ENCODE measurements at places on chromosomes 13 and 19.

DNA sequence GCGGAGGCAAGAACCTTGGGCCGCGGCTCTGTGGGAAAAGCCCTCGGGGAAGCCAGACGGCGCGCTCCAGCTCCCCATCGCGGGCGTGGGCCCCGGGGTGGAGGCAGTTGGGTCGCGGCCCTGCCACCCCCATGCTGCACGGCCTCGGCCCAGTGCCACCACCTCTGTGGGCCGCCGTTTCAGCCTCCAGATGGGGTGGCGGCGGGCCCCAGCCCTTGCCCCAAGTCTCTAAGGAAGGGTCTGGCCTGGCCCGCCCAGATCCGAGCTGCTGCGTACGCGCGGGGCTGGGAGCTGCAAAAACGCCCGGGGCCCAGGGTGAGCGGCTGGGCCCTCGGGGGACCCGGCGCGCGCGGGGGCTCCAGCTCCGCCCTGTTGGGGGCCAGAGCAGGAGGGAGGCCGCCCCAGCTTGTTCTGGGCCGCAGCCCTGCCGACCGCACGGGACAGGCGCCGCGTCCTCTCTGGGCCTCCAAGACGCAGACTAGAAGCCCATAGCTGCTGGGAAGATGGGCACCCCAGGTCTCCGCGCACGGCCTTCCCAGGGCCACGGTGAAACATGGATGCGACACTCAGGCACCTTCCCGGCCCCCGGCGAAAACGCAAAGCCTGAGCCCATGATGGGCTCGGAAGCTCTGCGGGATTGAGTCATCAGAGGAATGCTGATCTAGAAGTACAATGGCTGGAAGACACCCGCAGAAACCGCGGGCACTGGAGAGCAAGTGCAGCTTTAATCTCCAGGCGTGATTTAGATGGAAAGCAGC, 110.1 kb downstream of the KCTD15 start:
- no peak for DNase-seq

- no peak for DNase-seq
Measured at GRCh38 chr19:17180997-17181702, 34.0 kb upstream of the USE1 start.

DNA sequence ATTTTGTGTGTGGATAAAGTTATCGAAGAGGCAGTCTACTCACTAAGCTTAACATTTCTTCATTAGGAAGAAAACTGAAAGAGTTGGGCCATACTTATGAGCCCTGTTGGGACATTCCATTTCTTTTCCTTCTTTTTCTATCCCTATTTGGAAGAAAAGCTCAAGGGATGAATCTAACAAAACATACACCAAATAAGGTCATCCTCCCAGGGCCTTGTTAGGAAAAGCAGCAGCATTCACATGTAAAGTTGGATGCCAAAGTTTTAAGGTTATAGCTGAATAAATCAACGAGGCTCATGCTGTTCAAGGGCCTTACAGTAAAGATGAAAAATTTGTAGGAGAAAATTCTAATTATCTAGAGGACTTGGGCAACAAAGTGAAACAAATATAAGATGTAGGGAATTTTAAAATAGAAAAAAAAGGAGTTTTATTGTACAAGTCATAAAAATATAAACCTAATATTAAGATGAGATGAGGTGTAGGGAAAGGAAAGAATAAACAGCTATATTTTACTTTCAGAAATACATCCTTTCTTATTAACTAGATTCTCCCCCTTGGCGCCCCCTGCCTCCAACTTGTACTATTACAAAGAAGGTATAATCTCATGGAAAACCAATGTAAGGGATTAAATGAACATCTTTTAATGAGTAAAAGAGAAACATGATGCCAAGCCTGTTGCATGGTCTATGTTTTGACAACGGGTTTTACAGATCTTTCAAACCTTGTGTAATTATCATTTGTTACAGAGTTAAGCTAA, 160.4 kb downstream of the PCDH20 start:
- no peak for DNase-seq

GRCh38 chr13:92500192-92500591, 726.4 kb upstream of the GPC6 start:
- no peak for DNase-seq

GRCh38 chr19:23261496-23262020, 11.4 kb upstream of the ZNF724 start:
- no peak for DNase-seq

GRCh38 chr13:45823583-45823982, 28.0 kb downstream of the SIAH3 start:
- DNase-seq = no peak

DNA sequence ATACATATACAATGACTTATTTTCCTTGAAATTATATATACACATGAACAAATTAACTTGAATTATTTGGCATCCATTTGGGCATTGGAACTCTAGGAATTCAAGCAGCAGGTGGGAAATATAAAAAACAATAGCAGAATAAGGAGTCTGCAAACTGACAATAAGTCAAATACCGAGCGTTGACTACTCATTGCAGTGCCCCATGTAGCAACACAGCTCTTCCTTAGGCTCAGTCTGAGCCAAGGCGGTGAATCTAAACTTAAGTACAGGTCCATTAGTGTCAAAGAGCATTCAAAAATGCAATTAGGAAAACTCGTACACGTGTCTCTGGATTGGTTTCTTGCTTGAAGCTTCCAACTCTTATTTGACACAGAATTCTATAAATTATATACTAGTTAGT, 462.5 kb upstream of the KLF12 start:
- no peak for DNase-seq

- no peak for DNase-seq
Measured at GRCh38 chr19:35347930-35348298, 212 bp downstream of the FFAR1 start.

GRCh38 chr13:32947411-32948276, 68.6 kb upstream of the KL start:
- DNase-seq = no peak

DNA sequence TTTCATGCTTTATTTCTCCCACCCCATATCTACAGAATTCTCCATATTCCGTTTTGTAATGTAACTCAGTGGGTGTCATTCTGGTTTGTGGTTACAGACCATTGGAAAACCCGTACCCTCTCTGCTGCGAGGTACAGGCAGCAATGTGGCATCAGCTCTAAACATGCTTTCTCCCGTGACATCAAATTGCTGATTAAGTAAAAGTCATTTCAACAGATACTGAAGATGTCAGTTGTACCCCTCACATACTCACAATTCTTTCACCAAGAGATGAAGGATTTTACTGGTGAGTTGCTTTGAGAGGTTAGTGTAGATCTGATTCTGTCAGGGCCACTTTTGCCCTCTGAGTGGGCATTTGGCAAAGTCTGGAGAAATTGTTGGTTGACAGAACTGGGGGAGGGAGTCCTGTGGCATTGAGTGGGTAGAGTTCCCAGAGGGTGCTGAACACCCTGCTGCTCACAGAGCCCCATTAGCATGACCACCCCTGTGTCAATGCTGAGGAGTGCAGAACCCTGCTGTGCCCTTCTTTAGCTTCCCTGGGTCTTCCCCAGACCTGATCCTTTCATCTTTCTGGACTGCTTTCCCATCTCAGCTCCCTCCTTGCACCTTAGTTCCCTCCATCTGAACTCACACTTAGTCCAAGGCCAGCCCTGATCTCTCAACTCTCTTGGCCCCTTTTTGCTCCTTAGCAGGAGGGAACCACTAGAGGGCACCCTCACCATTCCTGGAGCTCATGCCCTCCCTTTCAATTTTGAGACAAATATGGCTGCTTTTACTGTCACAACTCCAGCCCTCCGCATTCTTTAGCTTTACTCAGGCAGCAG, 39.9 kb upstream of the CEACAM8 start:
- DNase-seq = peak; percentile 42

DNA sequence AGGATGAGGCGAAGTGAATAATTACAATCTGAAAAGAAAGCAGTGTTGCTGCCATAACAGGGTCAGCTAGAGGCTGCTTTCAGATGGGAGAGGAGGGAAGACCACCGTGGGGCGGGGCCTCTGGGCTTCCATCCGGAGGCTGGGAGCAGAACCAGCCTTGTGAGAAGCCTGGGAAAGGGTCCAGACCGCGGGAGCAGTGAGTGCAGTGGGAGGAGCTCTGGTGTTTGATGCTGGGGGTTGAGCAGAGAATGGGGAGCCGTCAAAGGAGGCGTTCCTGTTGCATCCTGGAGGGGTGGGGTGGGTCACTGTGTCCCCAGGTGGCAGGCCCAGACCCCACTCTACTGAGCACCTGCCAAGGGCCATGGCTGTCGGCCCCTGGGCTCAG, 18.1 kb downstream of the NKPD1 start:
- DNase-seq = no peak

- no peak for DNase-seq
Measured at GRCh38 chr13:44763615-44764301, 187.6 kb upstream of the TSC22D1 start.

GRCh38 chr13:31029102-31029501, 96.6 kb downstream of the TEX26 start:
- peak; percentile 55 for DNase-seq

DNA sequence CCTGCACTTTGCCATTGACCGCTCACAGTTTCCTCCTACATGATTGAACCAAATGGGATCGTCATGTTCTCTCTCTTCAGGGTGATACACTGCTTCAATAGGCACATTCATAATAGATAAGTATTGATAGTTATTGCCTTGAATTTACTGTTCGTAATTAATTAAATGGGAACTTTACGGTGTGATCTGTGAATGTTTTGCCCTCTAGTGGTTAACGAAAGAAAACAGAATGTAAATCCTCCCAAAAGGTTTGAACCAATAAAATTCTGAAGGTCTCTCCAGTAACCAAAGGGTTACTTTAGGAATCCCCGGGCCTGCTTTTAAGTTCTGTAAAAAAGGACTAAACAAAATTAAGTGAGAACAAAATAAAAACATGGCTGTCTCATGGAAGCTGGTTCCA, 389.3 kb downstream of the DACH1 start:
- DNase-seq = no peak

- DNase-seq = peak; percentile 53
Measured at GRCh38 chr19:18280247-18281081, 958 bp downstream of the JUND start.

DNA sequence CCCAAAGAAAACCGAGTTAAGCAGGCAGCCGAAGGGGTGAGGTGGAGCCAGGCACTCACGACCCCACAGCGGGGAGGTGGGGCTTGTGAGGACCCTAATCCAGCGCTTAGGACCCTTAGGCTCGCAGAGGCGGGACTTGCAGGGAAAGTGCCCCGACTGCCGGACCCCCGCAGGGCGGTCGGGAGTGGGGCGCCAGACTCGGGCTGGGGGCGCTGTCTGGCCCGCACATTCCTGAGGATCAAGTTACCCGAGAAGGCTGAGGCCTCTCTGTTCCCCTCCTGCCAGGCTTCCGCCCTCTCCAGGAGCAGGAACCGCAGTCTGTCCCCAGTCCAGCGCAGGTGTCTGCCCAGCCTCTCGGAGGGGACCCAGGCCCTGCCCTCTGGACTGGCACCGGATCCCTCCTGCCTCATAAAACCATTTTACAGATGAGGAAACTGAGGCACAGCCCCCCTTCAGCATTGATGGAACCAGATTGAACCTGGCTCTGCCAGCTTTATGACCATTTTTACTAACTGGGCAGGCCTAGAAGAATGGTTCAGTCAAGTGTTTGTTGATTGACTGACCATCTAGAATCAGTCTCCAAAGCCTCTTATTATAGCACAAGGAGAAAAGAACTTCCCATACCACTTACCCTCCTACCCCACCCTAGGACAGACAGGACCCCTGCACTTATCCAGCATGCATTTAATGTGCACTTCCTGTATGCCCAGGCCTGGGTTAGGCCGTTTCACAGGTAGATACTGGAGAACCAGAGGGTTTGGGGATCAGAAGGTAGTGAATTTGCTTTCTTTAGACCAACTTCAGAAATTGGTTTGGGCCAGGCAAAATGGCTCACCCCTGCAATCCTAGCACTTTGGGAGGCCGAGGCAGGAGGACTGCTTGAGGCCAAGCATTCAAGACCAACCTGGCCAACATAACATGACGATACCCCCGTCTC, 6.7 kb upstream of the JUND start:
- DNase-seq = no peak

DNA sequence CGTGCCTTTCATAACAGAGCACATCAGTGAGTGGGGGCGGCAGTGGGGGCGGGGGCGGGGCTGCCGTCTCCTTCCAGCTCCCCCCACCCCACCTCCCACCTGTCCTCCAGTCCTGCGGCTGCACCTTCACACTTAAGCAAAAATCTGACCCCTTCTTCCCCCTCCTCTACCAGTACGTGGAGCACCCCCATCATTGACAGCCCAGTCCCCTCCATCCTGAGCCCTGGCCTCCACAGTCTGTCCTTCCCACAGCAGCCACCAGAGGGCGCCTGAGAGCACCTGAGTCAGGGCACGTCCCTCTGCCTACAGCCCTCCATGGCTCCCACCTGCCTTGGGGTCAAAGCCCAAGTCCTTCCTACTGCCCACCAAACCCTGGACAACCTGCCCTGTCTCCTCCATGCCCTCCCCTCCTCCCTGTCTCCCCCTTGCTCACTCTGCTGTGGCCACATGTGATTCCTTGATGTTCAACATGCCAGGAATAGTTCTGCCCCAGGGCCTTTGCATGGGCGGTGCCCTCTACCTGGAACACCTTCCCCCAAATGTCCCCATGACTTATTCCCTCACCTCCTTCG, 4.0 kb downstream of the EBI3 start:
- peak; percentile 8 for DNase-seq

- DNase-seq = no peak
Measured at GRCh38 chr13:91804724-91805123, 406.3 kb downstream of the GPC5 start.

DNA sequence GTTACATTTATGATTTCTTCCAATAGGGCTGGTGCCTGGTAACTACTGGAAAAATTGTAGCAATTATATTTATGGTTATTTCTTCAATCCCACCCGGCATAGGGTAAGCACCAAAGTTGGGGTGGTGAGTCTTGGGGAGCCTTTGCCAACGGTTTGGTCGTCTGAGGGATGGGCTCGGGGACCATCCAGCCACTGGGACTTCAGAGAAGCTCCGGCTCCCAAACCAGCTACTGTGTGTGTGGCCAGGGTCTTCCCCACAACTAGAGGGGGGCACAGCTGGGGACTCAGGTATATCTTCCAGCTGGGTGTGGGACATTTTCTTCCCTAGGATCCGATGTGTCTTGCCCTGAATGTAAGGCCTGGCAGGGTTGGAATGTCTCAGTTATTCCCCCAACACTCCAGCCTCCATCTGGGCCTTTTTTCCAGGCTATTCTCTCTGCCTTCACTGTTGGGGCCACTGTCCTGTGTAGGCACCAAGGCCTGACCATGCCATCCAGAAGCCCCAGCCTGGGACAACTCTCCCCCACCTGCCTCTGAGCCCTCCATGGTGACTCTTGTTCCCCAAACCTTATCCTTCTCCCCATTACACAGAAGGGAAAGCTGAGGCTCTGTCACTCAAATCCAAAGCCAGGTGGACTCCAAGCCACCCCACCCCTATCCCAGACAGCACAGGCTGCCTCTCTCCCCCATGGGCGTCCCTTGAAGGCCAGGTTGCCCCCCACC, 1.1 kb upstream of the IFI30 start:
- DNase-seq = no peak

Measured in NCI-H446 (cell line).